ENCODE measurements at places on chromosomes 3 and 15.

DNA sequence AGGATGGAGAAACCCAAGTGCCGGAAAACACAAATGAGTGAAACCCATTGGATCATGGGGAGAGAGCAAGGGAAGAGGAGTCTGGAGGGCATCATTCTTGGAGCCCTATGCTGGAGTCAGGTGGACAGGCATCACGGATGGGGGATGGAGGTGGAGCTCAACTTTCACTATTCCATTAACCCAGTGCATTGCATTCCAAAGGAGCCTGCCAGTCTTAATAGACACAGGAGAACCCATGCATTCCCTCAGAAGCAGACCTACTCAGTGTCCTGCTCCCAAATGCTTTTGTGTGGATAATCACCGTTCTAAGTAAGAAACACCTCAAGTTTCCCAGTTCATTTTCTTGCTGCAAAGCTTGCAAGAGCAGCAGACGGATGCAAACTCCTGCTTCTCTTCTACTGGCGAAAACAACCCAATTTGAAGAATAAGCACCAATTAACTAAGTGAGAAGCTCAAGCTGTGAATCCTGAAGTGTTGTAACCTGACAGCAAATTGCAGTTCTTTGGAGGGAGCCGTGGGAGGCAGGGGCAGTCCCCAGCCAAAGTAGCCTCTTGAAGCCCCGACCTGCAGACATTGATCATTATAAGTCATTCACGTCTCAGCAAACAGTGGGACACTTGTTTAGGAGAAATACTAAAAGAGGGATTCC, 25.3 kb downstream of the SEMA5B start:
- no peak for DNase-seq

DNA sequence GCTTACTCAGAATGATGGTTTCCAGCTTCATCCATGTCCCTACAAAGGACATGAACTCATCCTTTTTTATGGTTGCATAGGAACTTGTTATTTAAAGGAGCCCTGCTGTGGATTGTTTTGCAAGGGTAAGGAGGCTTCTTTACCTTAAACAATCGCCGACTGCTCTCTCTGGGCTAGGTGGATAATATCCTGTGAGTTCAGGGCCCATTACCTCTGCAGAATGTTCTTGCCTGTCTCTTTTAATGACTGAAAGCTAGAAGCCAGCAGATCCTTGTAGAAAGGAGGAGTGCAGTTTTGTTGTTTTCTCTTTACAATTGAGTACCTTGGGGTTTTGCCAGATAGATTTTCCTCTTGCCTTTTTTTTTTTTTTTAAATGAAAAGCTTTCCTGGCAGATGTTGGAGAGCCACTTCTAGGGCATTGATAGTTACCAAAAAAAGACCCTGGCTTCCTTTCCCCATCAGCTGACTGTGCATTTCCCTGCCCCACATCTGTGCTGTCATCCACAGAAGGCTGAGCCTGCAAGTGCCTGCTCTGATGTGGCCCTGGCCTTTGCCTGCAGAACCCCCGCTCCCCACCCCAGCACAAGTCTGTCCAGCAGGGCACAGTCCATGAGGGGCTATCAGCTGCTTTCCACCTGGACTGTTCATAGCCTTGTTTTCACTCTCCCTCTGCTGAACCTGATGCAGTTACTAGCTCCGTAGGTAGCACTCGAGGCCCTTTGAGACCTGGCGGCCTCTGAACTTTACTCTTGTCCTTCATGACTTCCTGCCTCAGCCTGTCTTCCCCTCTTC, 113.1 kb downstream of the CHCHD6 start:
- no peak for DNase-seq

GRCh38 chr3:61560517-61561373, 626 bp upstream of the PTPRG start:
- peak; percentile 81 for DNase-seq

DNA sequence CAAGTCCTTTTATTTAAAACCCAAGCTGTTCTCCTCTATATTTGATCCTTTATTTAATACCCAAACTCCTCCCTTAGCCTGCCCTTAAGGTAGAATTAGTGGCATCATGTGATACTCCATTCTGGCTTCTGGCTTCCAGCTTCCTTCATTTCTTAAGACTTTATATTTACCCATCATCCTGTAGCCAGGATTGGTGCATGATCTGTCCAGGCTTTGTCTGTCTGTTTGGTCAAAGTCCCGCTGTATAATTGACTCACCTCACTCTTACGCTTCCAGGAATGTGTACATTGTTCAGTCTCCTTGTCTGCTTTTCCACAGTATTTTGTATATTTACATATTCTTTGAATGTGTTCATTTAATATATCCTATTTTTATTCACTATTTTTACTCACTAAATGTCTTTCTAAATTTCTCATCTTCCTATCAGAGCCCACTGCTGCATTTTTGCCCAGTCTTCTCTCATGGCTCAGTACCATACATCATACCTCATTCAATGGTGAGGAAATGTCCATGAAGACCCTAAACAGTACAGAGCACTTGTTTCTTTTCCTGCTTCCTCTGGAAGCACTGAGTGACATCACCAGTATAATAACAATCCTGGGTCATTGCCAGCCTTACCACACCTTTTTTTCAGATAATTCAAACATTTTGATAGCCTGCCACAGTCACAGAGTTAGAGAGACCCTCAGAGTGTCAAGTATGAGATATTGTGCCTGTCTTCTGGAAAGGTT, 31.5 kb downstream of the TMEM108 start:
- no peak for DNase-seq

DNA sequence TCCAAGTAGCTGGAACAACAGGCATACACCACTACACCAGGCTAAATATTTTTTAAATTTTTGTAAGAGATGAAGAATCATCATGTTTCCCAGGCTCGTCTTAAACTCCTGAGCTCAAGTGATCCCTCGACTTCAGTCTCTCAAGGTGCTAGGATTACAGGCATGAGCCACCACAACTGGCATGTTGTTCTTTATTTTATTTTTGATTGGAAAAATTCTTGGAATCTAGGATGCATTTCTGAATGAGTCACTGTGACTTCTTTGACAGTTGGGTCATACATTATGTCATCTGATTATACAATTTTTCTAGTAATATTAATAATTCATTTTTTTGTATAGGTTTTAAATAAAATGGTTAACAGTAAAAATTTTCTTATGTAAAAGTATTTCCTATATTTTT, 870.2 kb downstream of the SI start:
- no peak for DNase-seq

DNA sequence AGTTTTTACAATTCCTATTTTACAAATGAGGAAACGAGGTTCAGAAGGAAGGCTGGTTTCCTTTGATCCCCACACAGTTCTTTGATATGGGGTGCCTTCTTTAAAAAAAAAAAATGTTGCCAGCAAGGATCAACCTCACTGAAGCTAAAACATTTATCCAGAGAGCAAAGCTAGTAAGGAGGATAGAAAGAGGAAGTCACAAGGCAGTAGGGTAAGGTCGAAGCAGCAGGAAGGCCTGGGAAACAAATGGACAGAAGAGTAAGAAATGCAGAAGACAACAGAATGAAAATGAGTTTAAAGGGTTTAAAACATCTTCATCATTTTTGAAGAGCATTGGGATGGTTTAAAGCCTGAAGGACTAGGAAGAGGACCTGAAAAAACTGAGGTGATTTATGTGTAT, 30.6 kb upstream of the CP start:
- DNase-seq: no peak

- no peak for DNase-seq
These were observed 195.6 kb downstream of the ZBBX start for GRCh38 chr3:167184511-167184910.

- DNase-seq: no peak
These were observed 22.3 kb downstream of the CAND2 start for GRCh38 chr3:12818773-12819172.

DNA sequence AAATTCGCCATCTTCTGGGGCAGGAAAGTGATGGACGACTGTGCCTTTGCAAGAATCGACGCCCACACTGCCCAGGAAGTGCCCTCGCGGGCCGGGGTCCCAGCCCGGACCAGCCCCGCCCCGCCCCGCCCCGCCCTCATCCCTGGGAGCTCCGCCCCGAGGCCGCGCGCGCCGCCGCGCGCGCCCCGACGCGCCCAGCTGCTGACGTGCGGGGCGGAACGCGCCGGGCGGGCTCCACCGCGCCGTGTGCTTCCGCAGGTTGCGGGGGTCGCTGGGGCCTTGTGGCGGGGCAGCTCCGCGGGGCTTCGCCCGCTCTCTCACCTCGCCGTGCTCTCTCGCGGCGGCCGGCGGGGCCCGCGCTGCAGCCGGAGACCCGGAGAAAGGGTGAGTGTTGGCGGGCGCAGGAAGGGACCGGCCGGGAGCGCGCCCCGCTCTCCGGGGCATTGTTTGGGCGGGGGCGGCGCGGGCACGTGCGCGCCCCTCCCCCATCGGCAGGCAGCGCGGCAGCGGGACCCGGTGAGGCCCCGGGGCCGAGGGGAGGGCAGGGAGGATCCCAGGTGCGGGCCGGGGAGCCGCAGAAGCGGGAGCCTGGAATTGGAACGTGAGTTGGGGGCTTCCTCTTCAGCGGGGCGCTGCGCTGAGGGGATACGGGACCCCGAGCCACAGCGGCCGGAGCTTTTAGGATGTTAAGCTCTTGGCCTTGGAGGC, at the start of gene YEATS2:
Gene YEATS2 (plus strand): TSS at position 188 of the 708 bp plus-strand sequence. CDS start 17,366 bp downstream, outside the sequence.
- peak; percentile 96 for DNase-seq

GRCh38 chr3:75341324-75342067, 322.6 kb upstream of the FRG2C start:
- no peak for DNase-seq

GRCh38 chr3:39106851-39107387, 508 bp downstream of the GORASP1 start:
- peak; percentile 86 for DNase-seq

DNA sequence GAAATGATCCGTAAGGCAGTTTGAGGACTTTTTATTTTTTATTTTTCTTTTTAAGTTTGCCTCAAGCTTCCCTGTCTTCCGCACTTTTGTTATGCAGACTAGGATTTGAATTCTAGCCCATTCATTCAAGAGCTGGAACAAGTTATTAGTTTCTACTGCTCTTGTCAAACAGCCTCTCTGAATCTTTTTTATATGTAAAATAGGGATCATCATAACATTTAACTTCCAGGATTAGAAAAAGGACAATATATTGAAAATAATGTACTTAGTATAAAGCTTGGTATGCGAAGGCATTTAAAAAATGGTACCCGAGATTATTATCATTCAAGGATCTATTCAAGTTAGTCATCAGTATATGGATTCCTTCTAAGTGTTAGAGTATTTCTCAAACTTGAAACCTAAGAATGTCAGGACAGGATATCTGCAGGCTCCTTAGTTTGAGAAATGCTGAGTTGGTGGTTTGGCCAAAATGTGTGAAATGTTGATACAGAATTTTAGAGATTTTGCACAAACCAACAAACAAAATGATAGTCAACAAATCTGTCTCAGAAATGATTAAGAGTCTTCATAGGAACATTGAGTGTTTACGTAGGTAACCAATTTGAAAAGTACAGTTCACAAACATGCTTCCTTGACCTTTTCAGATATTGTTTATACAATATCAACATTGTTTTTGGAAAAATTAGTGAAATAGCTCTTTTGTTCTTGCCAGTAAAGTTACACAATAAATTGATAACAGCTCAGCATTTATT, 40.5 kb upstream of the IGSF10 start:
- no peak for DNase-seq

DNA sequence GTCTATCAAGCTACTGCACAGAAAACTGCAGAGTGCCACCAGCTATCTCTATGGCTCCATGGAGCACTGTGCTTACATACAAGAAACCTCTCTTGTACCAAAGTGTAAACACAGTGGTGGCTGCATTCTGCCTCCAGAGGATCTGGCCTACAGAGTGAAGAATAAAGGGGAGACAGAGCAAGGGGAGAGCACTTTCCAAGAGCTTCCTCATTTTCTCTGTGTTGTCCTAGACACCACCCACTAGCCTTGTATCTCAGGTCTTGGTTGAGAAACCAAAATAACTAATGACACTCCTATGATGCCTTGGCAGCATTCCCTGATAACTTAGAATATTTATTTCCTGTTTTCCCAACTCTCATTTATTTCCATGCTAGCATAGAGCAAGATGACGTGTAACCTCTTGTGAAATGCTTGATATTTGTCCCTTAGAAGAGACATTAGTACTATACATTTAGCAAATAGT, 56.9 kb upstream of the PHLDB2 start:
- DNase-seq: peak; percentile 8

GRCh38 chr3:127234778-127235177, 41.8 kb downstream of the PRR23E start:
- DNase-seq: no peak

DNA sequence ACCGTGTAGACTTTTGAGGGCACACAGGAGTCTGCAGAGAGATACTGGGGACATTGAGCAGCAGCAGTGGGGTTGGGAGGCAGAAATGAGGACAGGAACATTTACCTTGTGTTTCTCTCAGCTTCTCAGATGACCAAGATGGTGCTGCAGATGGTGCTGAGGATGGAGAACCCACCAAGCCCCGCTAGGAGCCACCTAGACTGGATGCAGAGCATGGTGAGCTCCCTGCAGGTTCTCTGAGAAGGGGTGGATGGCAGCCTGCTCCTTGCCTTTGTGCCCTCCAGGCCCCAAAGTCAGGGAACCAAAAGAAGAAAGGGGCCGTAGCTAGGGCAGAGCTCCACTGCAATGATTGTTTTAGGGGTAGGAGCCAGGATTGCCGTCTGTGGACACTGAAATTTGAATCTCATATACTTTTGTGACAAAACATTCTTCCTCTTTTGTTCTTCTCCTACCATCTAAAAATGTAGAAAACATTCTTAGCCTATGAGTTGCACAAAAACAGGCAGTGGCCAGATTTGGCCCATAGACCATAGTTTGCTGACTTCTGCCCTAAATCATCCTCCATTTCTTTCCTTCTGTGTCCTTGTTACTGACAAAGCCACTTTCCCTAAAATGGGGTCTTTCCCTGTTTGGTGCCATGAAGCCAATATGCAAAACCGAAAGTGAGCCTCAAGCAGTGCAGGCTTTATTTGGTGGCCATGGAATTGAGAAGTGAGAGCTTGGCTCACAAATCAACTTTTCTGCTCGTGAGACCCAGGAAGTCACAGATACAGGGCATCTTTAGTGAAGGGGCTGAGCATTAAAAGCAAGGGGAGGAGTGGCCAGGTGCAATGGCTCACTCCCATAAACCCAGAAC, 11.9 kb upstream of the MUC20 start:
- no peak for DNase-seq

- no peak for DNase-seq
These were observed 39.6 kb downstream of the SLCO2A1 start for GRCh38 chr3:133989936-133990702.

DNA sequence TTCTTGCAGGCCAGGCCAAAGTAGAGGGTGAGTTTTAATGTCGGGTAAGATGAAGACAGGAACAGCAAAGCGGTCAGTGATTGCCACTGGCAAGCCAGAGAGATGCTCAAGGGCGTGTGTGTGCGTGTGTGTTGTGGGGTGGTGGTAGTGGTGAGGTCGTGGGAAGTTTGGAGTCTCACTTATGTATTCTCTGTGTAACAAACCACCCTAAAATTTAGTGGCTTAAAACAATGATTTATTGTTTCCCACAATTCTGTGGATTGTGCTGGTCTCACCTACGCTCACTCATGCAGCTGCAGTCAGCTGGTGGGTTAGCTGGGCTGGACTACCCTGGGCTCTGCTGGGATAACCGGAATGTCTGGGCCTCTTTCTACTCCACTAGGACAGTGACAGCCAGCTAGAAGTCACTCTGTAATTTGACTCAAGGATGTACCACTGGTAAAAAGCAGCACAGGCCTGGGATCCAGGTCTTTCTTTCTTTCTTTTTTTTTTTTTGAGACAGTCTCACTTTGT, 50.9 kb upstream of the BHLHE40 start:
- no peak for DNase-seq

GRCh38 chr3:30260762-30261161, 345.6 kb upstream of the TGFBR2 start:
- no peak for DNase-seq

Data from AG08396 (cell line).